ENCODE measurements at places on chromosomes 11 and 22.
A peak's percentile ranks its signal among the peaks of the same experiment; 100 is the strongest.

DNA sequence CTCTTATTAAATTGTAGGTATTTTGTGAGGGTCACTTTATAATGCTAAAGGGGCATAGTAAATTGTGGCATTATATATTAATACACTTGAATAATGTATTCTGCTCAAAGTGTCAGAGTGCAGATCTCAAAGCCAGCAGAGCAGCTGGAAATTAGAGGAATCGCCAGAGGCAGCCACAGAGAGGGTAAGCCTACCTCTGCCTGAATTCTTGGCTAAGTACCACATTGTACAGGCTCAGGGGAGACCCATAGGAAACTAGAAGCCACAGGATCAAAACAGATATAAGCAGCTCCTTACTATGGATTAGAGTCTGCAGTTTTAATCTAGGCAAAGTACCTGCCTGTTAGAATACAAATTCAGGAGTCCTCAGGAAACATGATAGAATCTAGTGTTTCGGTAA lies 249.3 kb downstream of the DDX10 start:
- no peak for DNase-seq

DNA sequence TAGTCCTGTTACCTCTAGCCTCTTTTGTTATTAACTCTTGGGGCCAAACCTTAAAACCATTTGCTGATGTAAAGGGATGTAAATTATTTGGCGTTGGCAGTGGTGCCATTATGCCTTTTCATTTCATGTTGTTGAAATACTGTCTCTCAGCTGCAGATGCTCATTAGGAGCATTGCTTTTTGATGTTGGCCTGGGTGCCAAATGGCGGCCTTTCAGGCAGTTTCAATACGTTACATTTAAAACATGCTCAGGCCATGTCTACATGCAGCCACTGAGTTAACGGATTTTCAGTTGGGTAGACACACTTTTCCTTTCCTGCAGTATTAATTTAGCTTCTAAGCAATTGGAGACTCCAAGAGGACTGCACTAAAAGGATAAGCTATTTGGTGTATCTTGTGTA lies 5.3 kb downstream of the NCAM1 start:
- no peak for DNase-seq

DNA sequence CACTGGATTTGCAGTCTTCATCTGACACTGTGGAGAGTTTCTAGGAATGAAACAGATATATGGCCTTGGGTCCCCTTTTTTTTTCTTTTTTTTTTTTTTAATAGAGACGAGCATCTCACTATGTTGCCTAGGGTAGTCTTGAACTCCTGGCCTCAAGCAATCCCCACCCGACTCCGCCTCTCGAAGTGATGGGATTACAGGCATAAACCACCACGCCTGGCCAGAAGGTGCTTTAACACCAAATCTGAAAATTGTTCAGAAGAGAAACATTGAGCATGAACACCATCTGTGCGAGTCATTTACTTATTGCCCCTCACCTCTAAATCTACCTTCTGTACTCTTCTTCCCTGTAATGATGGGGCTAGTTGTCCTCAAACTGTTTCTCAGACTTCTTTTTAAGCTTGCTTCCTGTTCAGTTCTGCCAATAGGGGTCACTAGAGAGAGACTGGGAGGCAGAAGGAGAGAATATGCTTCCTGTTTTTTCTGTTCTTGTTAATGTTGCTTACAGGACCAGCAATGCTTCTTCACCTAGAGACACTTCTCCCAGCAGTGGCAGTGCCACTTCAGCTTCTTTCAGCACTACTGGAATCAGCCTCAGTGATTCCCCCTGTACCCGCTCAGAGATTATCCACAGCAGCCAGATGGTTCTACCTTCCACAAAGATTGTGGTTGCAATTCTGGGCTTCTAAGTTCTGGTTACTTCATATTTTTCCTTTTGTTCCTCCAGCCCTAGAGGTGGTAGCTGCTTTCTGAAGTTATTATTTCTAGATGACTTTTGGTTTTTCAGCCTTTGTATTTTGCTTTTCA lies 20.8 kb upstream of the ZBED5 start:
- no peak for DNase-seq

DNA sequence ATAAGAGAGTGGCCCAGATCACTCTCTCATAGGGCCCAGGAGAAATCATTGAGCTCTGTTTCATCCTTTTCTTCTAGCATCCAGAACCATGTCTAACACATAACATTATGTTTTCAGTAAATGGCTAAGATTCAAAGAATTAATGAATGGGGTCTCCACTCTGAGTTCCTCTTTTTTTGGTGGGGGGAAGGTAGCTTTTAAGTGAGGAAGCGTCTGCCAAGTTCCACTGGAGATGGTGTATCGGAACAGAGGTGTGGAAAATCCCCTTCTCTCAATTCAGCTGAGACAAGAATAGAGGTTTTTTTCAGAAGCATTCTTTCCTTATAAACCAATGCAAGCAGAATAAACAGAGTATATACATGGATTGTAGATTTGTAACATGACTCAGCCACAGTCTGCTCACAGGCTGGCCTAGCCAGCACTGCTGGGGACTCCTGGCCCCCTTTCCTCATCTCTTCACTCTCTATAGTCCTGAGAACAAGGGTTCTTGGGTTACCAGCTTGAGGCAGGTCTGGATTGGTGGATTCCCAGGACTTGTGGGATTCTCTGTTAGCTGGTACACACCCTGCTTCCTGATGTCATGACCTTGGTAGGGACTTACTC lies 97.2 kb downstream of the TRAF6 start:
- DNase-seq: no peak

GRCh38 chr11:128201801-128202200 lies 385.6 kb downstream of the ETS1 start:
- no peak for DNase-seq

- DNase-seq: no peak
Measured at GRCh38 chr11:9977554-9977953, 313.7 kb downstream of the SWAP70 start.

GRCh38 chr22:21688341-21688705 lies 22.5 kb downstream of the PPIL2 start:
- no peak for DNase-seq

GRCh38 chr11:90288212-90288821 lies 65.5 kb upstream of the CHORDC1 start:
- no peak for DNase-seq

- DNase-seq: no peak
Measured at GRCh38 chr11:24747275-24748251, 250.7 kb downstream of the LUZP2 start.

- DNase-seq: no peak
Measured at GRCh38 chr11:28137832-28138231, 29.6 kb downstream of the METTL15 start.

DNA sequence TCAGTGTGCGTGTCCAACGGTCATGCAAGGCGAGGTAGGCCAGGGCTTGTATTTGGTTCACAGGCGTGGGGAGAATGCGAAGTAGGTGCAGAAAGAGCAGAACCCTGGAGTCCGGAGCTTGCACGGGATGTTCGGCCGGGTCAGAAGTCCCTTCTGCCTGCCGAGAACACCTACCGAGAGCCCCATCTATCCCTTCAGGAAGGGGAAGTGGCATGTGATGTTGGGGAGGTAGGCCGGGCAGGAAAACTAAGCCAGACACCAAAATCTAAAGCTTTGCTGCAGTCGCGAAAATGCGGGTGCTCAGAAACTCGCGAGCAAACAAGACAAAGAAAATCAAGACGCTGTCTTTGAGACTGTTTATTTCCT lies 435 bp upstream of the TAF6L start:
- peak; percentile 60 for DNase-seq

- DNase-seq: peak; percentile 70
Measured at GRCh38 chr22:49970528-49971231, 10.1 kb downstream of the PIM3 start.
